ENCODE measurements at places on chromosomes 2 and 18.
A peak's percentile ranks its signal among the peaks of the same experiment; 100 is the strongest.

- no peak overlapping the region for H3K4me3 ChIP-seq
- H3K36me3 ChIP-seq = no peaks in the 10 kb centered on the region
- peaks cover 19% of the 10 kb centered on the region for H3K4me1 ChIP-seq
- peak overlapping the region; percentile 58 for H3K27ac ChIP-seq
These were observed 82.6 kb upstream of the CYP1B1 start for GRCh38 chr2:38158378-38159118.

- peak overlapping the region; percentile 53 for H3K27ac ChIP-seq
- no peak overlapping the region for H3K4me3 ChIP-seq
- H3K36me3 ChIP-seq = no peaks in the 10 kb centered on the region
- H3K27me3 ChIP-seq = no peaks in the 10 kb centered on the region
- DNase-seq = no peak
These were observed 78.5 kb downstream of the TANC1 start for GRCh38 chr2:159046966-159047365.

DNA sequence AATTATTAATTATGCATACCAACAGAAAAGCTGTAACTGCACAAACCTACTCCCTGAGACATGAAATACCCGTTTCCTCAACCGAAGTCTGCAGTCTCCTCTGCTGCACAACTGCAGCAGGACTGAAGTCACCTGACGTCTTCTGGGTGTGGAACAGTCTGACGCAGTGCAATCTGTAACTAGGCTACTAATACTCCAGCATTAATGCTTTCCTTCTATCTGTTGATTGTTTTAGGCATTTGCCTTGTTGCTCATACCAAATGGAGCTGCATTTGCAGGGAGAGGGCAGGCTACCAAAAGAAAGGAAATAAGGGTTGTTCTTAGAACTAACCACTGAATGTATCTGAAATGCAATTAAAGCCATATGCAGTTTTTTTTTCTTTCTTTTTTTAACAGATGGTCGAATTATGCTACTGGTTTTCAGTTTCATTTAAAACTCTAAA is 40.1 kb downstream of the RTN4 start:
- peak; percentile 61 for DNase-seq
- peak overlapping the region; percentile 38 for H3K27ac ChIP-seq
- H3K27me3 ChIP-seq = no peaks in the 10 kb centered on the region
- no peaks in the 10 kb centered on the region for H3K4me1 ChIP-seq
- H3K36me3 ChIP-seq = no peaks in the 10 kb centered on the region

DNA sequence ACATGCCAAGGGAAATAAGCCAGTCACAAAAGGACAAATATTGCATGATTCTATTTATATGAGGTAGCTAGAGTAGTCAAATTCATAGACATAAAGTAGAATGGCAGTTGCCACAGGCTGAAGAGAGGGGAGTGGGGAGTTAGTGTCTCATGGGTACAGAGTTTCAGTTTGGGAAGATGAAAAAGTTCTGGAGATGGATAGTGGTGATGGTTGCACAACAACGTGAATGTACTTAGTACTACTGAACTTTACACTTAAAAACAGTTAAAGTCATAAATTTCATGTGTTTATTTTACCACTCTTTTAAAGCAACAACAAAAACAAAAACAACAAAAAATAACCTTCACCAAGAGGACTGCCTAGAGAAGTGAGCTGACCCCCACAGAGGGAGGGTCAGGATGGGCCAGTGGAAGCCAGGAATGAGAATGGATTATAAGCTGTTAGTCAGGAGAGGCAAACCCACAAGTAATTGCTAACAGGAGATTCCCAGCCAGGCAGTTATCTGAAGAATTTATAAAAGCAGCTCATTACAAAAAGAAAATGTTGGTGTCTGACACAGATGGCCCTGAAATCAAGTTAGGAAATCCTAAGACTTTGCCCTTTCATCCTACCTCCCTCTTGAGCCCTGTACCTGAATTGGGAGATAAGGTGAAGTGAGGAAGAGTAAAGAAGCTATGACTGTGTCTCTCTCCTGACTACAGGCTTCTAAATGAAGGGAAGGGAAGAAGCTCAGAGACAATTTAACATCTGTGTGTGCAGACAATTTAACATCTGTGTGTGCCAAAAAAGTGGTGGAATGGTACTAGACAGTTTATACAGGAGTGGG is 263.4 kb downstream of the PDE11A start:
- no peaks in the 10 kb centered on the region for H3K36me3 ChIP-seq
- H3K27me3 ChIP-seq = no peaks in the 10 kb centered on the region
- H3K4me1 ChIP-seq = no peaks in the 10 kb centered on the region
- H3K27ac ChIP-seq = no peak overlapping the region
- no peak for DNase-seq
- H3K4me3 ChIP-seq = no peak overlapping the region

GRCh38 chr2:74959106-74959751 is 786 bp downstream of the POLE4 start:
- H3K4me1 ChIP-seq = no peaks in the 10 kb centered on the region
- H3K27ac ChIP-seq = peak overlapping the region; percentile 89
- H3K36me3 ChIP-seq = peaks cover 5% of the 10 kb centered on the region
- peak overlapping the region; percentile 86 for H3K4me3 ChIP-seq

GRCh38 chr18:61554946-61555361 is 221.7 kb downstream of the CDH20 start:
- no peak overlapping the region for H3K4me3 ChIP-seq
- no peak overlapping the region for H3K27ac ChIP-seq
- H3K36me3 ChIP-seq = no peaks in the 10 kb centered on the region
- DNase-seq = no peak

GRCh38 chr2:229346816-229347540 is 75.9 kb upstream of the PID1 start:
- no peaks in the 10 kb centered on the region for H3K36me3 ChIP-seq
- no peak overlapping the region for H3K4me3 ChIP-seq
- no peaks in the 10 kb centered on the region for H3K27me3 ChIP-seq
- H3K27ac ChIP-seq = no peak overlapping the region
- no peaks in the 10 kb centered on the region for H3K4me1 ChIP-seq

- peaks cover 3% of the 10 kb centered on the region for H3K36me3 ChIP-seq
- no peaks in the 10 kb centered on the region for H3K4me1 ChIP-seq
- H3K27me3 ChIP-seq = no peaks in the 10 kb centered on the region
- H3K4me3 ChIP-seq = no peak overlapping the region
- H3K27ac ChIP-seq = no peak overlapping the region
These were observed 266.9 kb downstream of the GBX2 start for GRCh38 chr2:235901243-235901642.

- no peak for DNase-seq
- no peak overlapping the region for H3K4me3 ChIP-seq
- no peak overlapping the region for H3K27ac ChIP-seq
- no peaks in the 10 kb centered on the region for H3K36me3 ChIP-seq
- H3K4me1 ChIP-seq = no peaks in the 10 kb centered on the region
These were observed 371.7 kb upstream of the CELF4 start for GRCh38 chr18:37937287-37937686.

DNA sequence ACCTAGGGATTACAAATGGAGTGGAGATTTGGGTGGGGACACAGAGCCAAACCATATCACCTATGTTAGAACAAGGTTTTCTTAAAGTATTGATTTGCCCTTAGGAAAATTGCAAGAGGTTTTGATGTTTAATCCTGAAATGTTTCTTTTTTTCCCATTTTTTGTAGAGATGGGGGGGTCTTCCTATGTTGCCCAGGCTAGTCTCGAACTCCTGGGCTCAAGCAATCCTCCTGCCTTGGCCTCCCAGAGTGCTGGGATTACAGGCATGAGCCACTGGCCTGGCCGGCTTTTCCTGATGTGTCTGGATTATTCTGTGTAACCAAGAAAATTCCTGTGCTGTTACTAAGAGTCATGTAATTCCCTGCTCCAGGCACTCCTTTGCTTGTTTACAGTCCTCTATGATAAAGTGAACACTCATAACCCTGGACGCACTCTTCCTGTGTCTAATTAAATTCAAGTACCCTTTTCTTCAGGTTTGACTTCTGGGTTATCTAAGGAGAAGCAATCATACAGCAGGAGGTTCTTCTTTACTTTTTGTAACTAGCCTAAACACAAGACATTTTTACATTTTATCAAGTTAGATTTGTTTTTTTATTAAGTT is 15.0 kb upstream of the CTDP1 start:
- H3K4me3 ChIP-seq = no peak overlapping the region
- H3K27me3 ChIP-seq = no peaks in the 10 kb centered on the region
- DNase-seq = no peak
- H3K36me3 ChIP-seq = no peaks in the 10 kb centered on the region

DNA sequence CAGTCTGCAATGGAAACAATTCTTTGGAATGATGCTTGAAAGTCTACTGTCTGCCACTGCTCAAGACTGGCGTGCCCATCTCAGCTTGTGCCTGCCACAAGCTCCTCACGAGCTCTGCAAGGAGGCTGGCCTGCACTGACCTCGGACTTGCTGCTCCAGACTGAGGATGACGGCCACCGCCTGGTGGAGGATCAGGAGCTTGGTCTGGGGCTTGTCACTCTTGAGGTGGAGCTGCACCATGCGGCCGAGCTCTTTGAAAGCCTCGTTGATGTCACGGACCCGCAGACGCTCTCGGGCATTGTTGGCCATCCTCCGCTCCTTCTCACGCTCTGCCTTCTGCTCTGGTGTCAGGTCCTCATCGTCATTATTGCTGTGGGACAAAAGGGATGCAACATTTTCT is 269.4 kb upstream of the CCDC68 start:
- H3K27ac ChIP-seq = no peak overlapping the region
- H3K27me3 ChIP-seq = no peaks in the 10 kb centered on the region
- no peaks in the 10 kb centered on the region for H3K4me1 ChIP-seq
- DNase-seq = peak; percentile 57
- H3K4me3 ChIP-seq = no peak overlapping the region

DNA sequence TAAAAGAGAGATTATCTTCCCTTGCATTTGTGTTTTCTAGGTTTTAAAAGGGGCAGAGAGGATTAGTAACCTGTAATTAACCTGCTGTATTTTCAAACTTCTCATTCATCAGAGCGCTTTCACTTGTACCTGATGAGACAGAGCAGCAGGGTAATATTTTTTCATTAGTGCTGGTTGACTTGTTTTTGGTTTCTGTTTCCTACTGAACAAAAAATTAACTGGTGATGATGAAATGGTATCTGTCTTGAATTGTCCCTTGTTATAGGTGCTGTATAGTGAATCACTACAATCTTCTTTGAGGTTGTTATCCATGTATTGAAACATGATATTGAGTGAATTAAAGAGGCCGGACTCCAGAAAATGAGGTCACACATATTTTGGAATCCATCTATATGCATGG is 37.9 kb downstream of the CDH20 start:
- no peak for DNase-seq
- H3K4me1 ChIP-seq = no peaks in the 10 kb centered on the region
- H3K27ac ChIP-seq = no peak overlapping the region
- H3K36me3 ChIP-seq = no peaks in the 10 kb centered on the region

- no peak for DNase-seq
- no peak overlapping the region for H3K27ac ChIP-seq
- H3K4me1 ChIP-seq = no peaks in the 10 kb centered on the region
- no peak overlapping the region for H3K4me3 ChIP-seq
These were observed 278.3 kb downstream of the NAPG start for GRCh38 chr18:10804126-10804525.

DNA sequence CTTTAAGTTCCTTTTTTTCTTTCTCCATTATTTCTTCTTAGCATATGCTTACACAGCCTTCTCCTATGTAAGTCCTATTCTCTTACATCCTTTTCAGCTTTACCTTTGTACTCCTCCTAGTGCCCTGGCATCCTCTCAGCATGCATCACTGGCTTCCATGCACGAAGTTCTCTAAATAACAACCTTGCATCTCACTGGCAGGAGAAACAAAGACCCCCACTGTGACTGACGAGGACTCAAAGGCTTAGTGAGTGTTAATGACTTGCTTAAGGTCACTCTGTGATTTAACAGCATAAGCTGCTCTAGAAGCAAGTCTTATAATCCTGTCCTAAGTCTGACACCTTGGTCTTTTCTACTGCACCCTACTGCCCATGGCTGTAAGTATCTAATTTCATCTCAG is 1236.0 kb upstream of the CELF4 start:
- H3K4me1 ChIP-seq = no peaks in the 10 kb centered on the region
- H3K27me3 ChIP-seq = no peaks in the 10 kb centered on the region
- no peak for DNase-seq
- H3K4me3 ChIP-seq = no peak overlapping the region
- no peaks in the 10 kb centered on the region for H3K36me3 ChIP-seq
- no peak overlapping the region for H3K27ac ChIP-seq

DNA sequence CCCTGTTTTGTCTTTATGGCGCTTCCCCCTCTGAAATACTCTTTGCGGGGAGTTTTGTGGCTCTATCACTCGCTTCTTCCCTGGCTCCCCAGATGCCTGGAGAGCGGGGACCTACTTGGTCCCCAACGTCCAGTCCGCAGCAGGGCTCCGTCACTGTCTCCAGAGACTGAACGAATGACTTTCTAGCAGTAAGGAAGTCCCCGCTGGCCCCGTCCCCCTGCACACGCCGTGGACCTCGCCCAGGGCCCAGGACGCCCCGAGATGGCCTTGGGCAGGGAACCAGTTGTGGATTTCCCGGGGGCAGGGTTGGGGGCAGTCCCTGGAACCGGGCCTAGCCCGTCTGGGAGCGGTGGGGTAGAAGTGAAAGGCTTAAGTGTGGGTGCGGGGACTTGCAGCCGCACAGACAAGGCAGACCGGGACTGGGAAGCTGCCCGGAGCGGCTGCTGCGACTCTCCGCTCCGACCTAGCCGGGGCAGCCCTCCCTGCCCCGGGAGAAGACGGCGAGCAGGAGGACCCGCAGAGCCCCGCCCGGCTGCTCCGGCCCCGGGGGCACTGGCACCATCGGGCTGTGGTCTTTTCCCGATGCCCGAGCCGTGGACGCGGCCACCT is 821 bp upstream of the EPHA4 start:
- peak; percentile 29 for DNase-seq
- H3K4me1 ChIP-seq = peaks cover 36% of the 10 kb centered on the region
- H3K36me3 ChIP-seq = no peaks in the 10 kb centered on the region
- H3K4me3 ChIP-seq = peak overlapping the region; percentile 70
- peak overlapping the region; percentile 81 for H3K27ac ChIP-seq

- H3K27me3 ChIP-seq = no peaks in the 10 kb centered on the region
- H3K4me1 ChIP-seq = peaks cover 24% of the 10 kb centered on the region
- DNase-seq = no peak
These were observed 19.4 kb downstream of the KCNIP3 start for GRCh38 chr2:95316466-95317122.

DNA sequence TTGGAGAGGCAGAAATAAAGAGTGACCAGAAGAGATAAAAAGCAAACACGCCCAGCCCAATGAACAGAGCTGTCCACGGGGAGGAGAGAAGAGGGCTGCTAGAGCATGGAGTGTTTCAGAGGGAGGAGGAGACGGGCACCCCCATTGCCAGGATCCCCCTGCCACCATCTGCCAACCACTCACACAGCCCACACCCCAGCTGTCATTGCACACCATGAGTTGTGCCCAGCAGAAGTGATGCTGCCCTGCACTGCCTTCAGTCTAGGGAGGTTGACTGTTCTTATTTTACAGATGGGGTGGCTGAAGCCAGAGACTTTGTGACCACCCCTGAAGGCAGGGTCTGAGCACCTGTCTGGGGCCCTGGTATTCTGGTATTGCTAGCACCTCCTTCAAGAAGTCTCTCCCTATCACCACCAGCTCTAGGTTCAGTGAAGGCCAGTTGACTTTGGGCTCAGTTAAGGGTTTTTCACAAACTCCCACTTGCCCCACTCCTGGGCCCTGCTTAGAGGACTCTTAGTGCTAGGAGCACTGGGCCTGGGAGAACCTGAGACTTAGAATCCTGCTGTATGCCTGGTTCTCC is 2.4 kb downstream of the FABP1 start:
- no peaks in the 10 kb centered on the region for H3K36me3 ChIP-seq
- DNase-seq = no peak
- peaks cover 15% of the 10 kb centered on the region for H3K27me3 ChIP-seq
- H3K27ac ChIP-seq = no peak overlapping the region
- no peaks in the 10 kb centered on the region for H3K4me1 ChIP-seq

Data from tibial artery (tissue), 4 donors.